MG63 (cell line): ENCODE measurements at places on chromosomes 1 and 21. TPM values are rescaled to one million over a fixed set of nuclear protein-coding genes. Genes with fewer than 3 reads are reported as not detected.

DNA sequence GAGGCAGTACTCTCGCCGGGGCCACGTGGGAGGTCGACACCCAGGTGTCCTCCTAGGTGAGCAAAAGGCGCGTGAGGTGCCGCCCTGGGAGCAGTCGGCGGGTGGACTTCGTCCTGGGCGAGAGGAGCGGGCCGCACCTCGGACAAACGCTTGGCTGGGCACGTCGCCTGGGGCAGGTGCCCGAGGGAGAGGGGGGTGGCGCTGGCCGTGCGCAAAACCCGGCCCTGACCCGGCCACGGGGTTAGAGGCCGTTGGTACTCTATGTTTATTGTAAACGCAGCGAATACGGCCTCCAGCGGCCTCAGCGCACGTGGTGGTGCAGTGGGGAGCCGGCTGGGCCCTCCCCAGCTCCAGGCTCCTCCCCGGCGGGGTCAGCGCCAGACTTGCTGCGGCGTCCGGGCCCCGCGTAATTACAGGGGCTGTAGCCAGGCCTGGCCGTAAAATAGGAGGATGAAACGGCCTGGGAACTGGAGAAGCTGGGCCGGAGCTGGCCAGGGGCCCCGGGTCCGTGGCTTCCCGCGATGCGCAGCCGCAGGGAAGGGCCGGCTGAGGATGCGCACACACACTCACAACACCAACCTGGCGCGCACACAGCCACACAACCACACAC, 1.6 kb upstream of the EFNA1 start:
- DNase-seq = no peak

DNA sequence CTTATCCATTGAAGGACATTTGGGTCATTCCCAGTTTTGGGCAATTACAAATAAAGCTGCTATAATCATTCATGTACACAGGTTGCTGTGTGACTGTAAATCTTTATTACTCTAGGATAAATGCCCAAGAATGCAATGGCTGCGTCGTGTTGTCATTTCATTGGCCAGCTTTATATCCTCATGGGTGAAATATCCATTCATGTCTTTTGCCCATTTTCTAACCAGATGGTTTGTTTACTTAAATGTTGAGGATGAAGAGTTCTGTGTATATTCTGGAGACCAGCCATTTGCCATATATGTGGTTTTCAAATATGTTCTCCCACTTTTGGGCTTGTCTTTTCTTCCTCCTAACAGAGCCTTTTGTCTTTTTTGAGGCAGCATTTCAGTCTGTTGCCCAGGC, 25.3 kb downstream of the TRIM11 start:
- DNase-seq = peak; percentile 51

DNA sequence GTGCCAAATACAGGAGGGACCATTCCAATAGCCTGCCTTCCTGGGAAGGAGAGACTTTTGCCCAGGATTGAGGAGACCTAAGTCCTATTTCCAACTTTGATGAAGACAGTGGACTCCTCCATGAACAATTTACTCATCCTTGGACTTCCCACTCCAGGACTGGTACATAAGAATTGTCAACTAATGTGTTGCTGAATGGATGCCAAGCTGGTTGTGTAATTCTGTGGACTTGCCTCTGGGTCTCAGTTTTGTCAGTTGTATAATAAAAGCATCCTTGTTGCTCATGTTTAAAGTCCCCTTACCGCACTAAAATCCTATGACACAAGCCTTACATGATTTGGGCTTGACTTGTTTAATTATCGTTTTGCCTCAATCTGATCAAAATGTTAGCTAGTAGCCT, 13.2 kb upstream of the ZP4 start:
- DNase-seq = no peak

GRCh38 chr1:11324567-11325165, 51.7 kb downstream of the UBIAD1 start:
- DNase-seq = no peak

DNA sequence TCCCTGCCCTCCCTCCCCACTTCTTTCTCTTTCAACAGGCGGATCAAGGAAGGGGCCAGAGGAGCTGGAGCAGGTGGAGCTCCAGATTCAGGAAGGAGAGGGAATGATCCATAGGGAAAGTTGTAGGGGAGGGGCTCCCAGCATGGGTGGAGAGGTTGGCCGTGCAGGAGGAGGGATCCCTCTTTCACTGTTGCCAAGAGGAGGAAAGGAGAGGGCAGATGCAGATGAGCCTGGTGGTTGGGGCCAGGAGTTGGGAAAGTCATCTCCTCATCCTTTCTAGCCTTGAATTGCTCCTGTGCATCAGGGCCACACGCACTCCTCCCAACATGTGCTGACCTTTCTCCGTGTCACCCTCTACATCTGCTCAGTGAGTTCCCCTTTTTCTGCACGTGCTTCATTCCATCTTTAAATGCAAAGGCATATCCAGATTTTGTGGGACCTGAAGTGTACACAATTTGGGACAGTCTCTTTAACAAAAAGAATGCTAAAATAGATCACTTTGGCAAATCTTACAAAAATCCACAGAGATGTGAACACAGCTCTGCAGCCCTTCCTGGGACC, 32.4 kb downstream of the ZBTB18 start:
- DNase-seq = no peak

DNA sequence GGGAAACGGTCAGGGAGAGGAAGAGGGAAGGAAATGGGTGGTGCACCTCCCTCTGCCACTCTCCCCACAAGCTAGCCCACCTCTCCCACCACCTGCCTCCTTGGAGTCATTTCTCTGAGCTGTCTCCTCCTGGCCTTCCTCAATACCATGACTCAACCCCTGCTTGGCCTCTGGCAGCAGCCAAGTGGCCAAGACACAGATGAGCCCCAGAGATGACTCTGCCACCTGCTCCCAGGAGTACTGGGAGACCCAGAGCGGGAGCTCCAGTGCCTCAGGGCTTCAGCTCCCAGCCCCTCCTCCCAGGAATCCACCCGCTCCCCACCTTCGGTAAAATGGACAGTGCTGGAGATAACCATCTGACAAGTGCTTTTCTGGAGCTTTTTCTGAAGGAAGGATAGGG, 2.6 kb downstream of the S100A16 start:
- DNase-seq = peak; percentile 82

- DNase-seq = no peak
These were observed 1.0 kb upstream of the CELA2A start for GRCh38 chr1:15455522-15455921.

DNA sequence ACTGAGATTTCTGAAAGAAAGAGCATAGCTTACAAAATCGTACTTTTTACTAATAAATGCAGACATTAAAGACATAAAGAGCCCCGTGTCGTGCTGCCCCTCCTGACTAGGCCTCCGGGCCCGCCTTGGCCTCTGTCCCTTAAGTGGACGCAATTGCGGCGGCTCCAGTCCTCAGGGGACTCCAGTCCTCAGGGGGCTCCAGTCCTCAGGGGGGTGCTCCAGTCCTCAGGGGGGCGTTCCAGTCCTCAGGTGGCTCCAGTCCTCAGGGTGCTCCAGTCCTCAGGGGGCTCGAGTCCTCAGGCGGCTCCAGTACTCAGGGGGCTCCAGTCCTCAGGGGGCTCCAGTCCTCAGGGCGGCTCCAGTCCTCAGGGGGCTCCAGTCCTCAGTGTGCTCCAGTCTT, 10.6 kb upstream of the OR2M2 start:
- DNase-seq = no peak

DNA sequence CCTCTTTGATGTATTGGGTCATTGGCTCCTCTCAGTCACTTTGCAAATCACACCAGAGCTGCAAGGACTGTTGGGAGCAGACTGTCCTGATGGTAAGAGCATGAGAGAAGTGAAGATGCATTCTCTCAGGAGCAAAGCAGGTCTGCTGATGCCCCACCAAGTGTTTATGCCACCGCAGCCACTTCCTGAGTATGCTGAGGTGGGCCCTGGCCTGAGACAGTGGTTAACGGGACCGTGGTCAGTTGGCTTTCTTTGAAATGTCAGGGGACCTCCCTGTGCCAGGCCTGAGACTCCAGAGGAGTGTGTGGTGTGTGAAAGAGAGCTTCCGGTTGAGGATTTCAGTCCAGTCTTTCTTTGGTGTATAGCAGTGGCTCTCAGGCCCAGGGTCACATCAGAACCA, 79.4 kb downstream of the SPATA46 start:
- DNase-seq = no peak

GRCh38 chr1:224014330-224014649, 99.6 kb upstream of the FBXO28 start:
- DNase-seq = no peak

DNA sequence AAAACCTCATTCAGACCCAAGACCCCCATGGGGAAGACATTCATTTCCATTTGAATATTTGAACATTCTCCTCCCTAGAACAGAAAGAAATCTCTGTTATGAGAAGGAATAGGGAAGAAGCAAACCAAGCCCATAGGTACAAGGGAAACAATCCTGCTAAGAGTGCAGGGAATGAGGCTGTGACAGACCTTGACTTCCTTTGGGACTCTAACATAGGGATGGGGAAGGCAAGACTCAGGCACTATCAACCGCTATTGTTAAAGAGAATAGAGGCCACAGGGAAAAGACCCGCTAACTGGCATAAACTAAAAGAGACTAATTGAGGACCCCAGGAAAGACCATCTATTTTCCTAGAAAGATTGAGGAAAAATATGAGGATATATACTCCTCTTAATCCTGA, 117.8 kb upstream of the BRINP3 start:
- no peak for DNase-seq

DNA sequence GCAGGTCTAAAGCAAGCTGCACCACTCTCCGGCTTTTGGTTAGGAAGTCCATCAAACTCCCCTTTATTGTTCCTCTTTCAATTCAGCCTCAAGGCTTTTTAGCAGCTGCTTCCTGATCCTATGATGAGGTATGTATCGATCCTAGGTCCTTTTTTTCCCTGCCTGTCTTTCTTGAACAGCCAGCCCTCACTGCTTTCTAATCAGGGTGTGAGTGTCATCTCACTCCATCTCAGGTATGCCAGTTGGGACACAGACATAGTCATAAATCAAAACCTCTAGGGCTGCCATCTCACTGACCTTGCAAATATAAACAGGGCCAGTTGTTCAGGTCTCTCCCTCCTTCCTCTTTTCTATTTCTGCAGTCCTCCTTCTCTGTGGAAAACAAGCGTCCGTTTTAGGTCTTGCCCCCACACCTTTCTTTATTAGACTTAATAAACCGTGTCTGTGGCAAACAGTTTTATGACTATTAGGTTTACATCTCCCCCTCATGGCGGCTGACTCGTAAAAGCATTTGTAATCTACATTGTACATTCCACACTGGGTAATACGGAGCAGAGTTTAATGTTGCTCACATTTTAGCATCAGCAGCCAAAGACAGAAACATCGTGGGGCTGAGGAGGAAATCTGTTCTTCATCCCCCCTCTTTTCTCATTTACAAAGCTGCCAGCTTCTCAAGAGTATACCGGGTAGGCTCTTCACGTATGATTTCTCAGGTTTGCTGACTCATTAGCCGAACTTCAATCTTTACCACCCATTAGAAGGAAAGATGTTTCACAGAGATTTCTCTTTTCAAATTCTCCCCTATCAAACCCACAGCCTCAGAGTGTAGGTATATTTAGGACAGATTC, 11.6 kb downstream of the STYXL2 start:
- DNase-seq = no peak

PSRC1 gene
- total RNA-seq = 38.5 and 67.0 TPM in 2 replicates

TIAM1 gene
- total RNA-seq = 0.42 and 2.2 TPM in 2 replicates

ARHGAP30 gene
- not detected in 2 replicates for total RNA-seq
